Calu3 (cell line): ENCODE measurements at places on chromosomes 3 and 15. TPM values are rescaled to one million over a fixed set of nuclear protein-coding genes. Genes with fewer than 3 reads are reported as not detected.

DNA sequence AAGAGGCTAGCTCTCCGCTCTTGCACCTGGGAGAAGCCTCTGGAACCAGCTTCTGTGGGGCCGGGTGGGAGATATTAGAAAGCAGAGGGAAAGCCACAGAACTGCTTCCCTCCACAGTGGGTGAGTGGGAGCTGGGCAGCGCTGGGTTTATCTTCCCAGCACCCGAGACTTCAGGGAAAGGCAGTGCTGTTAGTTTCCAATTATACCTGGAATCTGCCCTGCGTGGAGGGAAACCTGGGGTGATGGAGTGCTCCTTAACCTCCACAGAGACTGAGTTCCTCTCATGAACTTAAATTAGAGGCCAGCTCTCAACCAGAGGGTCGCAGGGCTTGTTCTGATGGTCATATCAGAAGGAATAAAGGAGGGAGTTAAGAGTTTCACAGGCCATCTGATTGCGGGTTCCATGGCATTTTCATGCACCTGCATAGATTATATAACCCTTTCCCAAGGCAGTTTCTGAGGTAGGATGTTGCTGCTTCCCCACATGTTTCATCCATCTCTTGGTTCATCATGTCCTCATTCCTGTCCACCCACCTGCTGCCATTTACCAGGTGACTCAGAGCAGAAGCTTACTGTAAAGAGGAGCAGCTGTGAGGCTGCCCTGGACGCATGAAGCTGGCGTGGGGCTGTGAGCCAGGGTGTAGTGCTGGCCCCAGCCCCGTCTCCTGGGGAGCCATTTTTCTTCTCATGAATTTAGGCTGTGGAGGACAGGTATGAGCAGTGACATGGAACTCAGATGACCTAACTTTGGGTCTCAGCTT lies 42.5 kb downstream of the CA12 start:
- peaks cover 28% of the 10 kb centered on the region for H3K4me1 ChIP-seq
- no peaks in the 10 kb centered on the region for H3K36me3 ChIP-seq
- H3K27ac ChIP-seq: no peak overlapping the region
- no peaks in the 10 kb centered on the region for H3K27me3 ChIP-seq
- H3K4me3 ChIP-seq: no peak overlapping the region

- H3K27me3 ChIP-seq: no peaks in the 10 kb centered on the region
- no peak for DNase-seq
- H3K27ac ChIP-seq: peak overlapping the region; percentile 14
- peaks cover 47% of the 10 kb centered on the region for H3K4me1 ChIP-seq
- H3K36me3 ChIP-seq: peaks cover 10% of the 10 kb centered on the region
Observed at GRCh38 chr3:139534992-139535879, 4.3 kb downstream of the RBP1 start.

DNA sequence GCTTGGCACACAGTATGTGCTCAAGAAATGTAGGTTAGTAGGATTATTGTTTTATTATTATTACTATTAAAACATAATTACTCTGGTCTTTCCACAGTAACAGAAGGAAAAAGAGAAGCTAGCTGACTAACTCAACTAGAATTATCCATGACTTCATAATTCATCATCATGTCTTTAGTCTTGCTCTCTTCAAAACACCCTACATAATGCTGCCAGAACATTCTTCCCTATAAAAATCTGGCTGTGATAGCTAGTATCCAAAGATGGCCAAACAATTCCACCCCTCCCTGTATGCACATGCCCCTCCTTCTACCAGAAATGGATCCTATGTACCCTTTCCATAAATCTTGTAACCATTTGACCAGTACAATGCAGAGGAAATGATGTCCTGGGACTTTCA lies 48.8 kb upstream of the SRGAP3 start:
- H3K4me3 ChIP-seq: no peak overlapping the region
- peaks cover 33% of the 10 kb centered on the region for H3K27me3 ChIP-seq
- peaks cover 7% of the 10 kb centered on the region for H3K4me1 ChIP-seq
- no peaks in the 10 kb centered on the region for H3K36me3 ChIP-seq

- H3K4me3 ChIP-seq: no peak overlapping the region
- H3K36me3 ChIP-seq: no peaks in the 10 kb centered on the region
- H3K27ac ChIP-seq: no peak overlapping the region
- H3K4me1 ChIP-seq: no peaks in the 10 kb centered on the region
- H3K27me3 ChIP-seq: no peaks in the 10 kb centered on the region
- DNase-seq: no peak
Observed at GRCh38 chr15:29749365-29750086, 72.7 kb downstream of the TJP1 start.

DNA sequence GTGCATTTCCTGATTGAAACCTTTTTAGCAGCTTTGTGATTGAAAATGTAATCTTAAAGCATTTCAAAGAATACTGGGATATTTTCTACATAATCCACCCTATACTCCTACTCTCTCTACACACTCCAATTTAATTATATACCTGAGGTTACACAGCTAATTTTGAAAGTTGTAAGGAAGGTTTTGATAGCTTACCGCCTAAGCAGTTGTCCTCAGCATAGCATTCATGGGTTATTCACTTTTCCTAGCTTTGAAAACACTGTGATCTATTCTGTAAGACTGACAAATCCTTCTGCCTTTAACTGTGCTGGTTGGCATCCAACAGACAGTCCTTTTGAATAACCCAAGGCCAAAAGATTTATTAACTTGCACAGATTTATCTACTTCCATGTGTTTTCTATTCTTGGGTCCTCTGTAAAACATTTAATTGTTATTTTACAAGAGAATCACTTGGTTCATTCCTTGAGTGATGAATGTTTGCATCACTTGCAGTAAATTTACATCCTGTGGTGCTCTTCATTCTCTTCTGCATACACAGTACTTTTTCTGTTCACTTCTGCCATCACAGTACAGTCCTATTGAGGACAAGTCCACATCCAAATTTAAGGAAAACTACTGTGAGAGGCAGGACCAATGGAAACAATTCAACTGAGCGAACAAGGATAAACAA lies 44.8 kb downstream of the SERPINI1 start:
- H3K27ac ChIP-seq: no peak overlapping the region
- no peaks in the 10 kb centered on the region for H3K27me3 ChIP-seq
- no peak overlapping the region for H3K4me3 ChIP-seq
- no peaks in the 10 kb centered on the region for H3K36me3 ChIP-seq

DNA sequence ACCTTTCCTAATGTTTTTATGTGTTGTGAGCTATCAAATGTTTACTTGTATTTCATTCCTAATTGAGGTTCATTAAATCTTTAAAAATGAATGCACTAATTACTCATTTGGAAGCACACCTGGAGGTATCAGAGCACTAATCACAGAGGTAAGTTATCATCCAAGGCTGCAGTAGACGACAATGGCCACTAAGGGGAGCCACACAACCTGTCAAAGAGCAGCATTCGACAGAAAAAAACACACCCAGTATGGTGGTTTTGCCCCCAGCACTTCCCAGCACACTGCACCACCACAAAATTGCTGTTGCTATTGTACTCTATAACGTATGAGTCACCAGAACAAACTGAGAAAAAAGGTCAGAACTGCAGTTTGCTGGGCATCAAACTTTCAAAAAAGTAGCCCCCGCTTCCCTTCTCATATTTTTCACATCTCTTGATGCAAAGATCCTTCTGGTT lies 205.9 kb upstream of the IGF1R start:
- H3K4me3 ChIP-seq: no peak overlapping the region
- H3K4me1 ChIP-seq: peaks cover 20% of the 10 kb centered on the region
- peaks cover 35% of the 10 kb centered on the region for H3K27me3 ChIP-seq
- no peaks in the 10 kb centered on the region for H3K36me3 ChIP-seq

DNA sequence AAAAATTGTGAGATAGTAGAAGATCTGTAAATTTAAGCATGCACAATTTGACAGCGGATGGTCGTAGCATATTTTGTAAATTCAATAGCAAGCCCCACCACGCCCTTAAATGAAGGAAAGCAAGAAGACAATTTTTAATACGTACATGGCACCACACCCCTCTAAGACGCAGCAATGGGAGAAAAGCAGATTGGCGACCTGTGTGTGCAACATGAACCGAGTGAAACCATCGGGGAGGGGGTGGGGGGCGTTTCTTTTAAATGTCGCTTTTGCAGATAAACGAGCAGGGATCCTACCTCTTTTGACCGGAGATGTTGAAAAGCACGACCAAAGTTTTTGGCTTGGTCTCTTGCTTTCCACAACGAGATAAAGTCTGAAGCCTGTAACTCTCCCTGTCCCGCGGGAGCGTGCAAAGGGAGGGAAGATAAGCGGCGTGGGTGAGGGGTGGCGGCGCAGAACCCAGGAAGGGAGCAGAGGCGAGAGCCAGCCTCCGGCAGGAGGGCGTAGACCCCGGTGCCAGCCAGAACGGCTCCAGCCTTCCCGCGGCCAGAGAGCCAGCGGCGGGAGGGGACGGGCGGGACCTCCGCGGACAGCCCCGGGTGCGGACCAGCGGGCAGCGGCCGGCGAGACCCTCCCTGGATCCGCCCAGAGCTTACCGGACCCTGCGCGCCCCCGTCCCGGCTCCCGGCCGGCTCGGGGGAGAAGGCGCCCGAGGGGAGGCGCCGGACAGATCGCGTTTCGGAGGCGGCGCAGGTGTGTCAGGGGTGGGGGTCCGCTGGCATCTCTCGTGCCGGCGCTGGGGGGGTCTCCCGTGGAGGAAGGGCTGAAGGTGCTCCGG lies at the start of gene CHL1:
TSS of gene CHL1 (plus strand) at position 453 of the 838 bp plus-strand sequence. CDS start 123,014 bp downstream, outside the sequence.
- peaks cover 12% of the 10 kb centered on the region for H3K36me3 ChIP-seq
- DNase-seq: peak; percentile 13
- H3K4me1 ChIP-seq: peaks cover 7% of the 10 kb centered on the region
- peak within 1 kb of the TSS; percentile 68 for H3K4me3 ChIP-seq

DNA sequence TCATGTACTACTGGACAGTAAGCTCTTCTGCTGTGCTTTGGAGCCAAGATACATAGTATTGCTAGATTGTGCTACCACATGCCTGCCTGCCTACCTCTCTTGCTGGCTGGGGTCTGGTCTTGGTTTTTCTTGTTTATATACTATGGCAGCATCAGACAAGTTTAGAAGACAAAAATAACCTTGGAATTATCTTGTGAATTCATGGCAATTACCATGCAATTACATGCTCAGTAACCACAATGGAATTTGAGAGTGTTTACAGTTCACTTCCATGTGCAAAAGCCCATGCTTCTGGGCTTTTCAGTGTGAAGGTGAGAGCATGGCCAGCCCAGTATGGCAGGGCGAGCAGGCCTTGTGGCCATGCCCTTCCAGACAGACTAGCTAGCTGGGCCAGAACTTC lies 48.0 kb upstream of the C15orf61 start:
- H3K4me3 ChIP-seq: no peak overlapping the region
- no peak overlapping the region for H3K27ac ChIP-seq
- H3K27me3 ChIP-seq: no peaks in the 10 kb centered on the region
- no peaks in the 10 kb centered on the region for H3K4me1 ChIP-seq
- no peak for DNase-seq

GRCh38 chr3:117252208-117252607 lies 542.6 kb downstream of the TUSC7 start:
- no peak overlapping the region for H3K4me3 ChIP-seq
- DNase-seq: peak; percentile 2
- H3K4me1 ChIP-seq: no peaks in the 10 kb centered on the region
- H3K27me3 ChIP-seq: no peaks in the 10 kb centered on the region
- H3K27ac ChIP-seq: peak overlapping the region; percentile 93
- no peaks in the 10 kb centered on the region for H3K36me3 ChIP-seq

DNA sequence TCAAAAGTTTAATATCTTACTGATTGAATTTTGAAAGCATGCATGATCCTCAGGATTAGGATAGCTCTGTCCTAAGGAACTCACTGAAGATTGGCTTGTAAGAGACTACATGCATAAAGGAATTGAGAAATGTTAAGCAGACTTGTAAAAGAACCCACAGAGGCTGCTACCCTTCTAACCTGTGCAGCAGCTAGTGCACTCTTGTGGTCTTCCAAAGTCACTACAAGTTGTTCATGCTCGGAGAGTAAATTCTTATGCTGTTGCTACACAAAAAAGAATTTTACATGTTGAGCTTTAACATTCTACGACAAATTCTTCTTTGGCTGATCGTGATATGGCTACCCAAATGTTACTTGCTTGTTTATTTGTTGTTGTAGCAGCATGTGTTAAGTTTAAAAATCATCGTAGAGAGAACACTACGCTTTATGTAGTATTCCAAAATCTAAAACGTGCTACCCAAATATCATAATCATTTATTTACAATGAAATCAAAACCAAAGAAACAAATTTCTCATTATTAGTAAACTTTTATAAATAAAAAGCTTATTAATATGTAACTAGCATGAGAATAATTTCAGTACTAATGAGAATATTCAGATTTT lies 55.0 kb downstream of the GOLIM4 start:
- no peak overlapping the region for H3K4me3 ChIP-seq
- peaks cover 7% of the 10 kb centered on the region for H3K36me3 ChIP-seq
- H3K4me1 ChIP-seq: no peaks in the 10 kb centered on the region
- DNase-seq: peak; percentile 22
- no peaks in the 10 kb centered on the region for H3K27me3 ChIP-seq

DNA sequence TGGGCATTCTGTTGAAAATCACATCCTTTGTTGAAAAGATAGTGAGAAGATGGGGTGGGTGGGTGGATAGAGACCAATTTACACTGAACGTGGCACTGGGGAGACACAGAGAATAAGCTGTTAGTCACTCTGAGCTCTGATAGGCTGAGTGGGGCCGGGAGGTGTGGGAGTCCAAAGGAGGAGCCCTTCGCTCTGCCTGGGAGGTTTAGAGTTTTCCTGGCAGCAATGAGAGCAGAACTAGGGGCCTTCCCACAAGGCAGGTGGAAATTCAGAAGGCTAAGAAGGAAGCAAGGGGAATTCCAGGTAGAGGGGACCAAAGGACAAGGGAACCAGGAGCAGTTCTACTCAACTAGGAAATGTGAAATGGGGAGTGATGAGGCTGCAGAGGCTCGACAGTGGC lies 272.7 kb downstream of the RPLP1 start:
- no peak overlapping the region for H3K4me3 ChIP-seq
- peaks cover 5% of the 10 kb centered on the region for H3K36me3 ChIP-seq
- peaks cover 18% of the 10 kb centered on the region for H3K4me1 ChIP-seq
- peaks cover 53% of the 10 kb centered on the region for H3K27me3 ChIP-seq

DNA sequence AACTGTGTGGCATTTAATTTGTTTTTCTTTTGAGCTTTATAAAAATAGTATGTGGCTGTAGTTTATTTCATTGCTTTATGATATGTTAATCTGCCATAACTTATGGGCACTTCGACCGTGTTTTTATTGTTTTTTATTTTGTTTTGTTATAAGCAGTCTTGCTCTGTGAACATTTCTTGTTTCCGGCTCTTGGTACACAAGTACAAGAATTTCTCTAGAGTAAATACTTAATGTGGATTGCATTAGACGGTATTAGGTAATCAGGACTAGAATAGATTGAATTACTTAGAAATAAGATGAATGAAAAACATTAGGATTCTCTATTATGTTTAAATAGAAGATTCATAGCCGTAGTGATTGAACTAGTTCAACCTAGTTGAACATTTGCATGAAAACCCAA lies 2.1 kb downstream of the ZFAND6 start:
- H3K4me3 ChIP-seq: peak overlapping the region; percentile 92
- no peaks in the 10 kb centered on the region for H3K27me3 ChIP-seq
- H3K4me1 ChIP-seq: peaks cover 13% of the 10 kb centered on the region
- peak overlapping the region; percentile 85 for H3K27ac ChIP-seq
- H3K36me3 ChIP-seq: peaks cover 31% of the 10 kb centered on the region

Gene RBPMS2
- total RNA-seq: 1.4 and 1.6 TPM in 2 replicates

Gene CFAP91
- total RNA-seq: 1.5 and 2.2 TPM in 2 replicates

Gene GRAMD2A
- 0.95 and 2.2 TPM in 2 replicates for total RNA-seq

Gene ZPLD1
- total RNA-seq: 0.64 and 1.2 TPM in 2 replicates

Gene TGM5
- not detected in 2 replicates for total RNA-seq

Gene LMAN1L
- total RNA-seq: 0.35 and 1.1 TPM in 2 replicates

Gene ARHGAP31
- 0.07 and 0.52 TPM in 2 replicates for total RNA-seq

Gene SLC12A1
- total RNA-seq: not detected in 2 replicates

Gene LSMEM2
- 0.32 TPM in 1 of 2 replicates, not detected in the other for total RNA-seq

Gene TRPM1
- not detected in 2 replicates for total RNA-seq
